ENCODE measurements at places on chromosomes 1 and 21.

GRCh38 chr1:5979536-5980313, 12.5 kb downstream of the NPHP4 start:
- DNase-seq = no peak

GRCh38 chr1:98962156-98962555, 42.5 kb downstream of the PLPPR5 start:
- no peak for DNase-seq

DNA sequence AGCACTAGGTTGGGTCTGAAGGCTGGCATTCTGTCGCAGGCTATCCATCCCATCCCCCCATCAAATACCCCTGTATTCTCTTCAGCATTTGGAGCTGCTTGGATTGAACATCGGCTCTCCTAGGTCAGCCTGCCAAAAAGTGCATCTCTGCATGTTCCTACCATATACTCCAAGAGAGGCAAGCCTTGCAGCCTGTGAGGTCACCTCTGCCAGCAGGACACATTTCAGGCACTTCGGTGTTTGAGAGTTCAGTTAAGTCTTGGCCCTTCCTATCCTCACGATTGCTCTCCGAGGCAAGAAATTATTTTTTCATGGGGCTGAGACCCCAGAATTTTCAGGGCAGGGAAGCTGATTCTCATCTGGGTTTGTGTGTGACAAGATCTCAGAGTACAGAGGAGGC, 2.6 kb downstream of the GPR25 start:
- DNase-seq = no peak

DNA sequence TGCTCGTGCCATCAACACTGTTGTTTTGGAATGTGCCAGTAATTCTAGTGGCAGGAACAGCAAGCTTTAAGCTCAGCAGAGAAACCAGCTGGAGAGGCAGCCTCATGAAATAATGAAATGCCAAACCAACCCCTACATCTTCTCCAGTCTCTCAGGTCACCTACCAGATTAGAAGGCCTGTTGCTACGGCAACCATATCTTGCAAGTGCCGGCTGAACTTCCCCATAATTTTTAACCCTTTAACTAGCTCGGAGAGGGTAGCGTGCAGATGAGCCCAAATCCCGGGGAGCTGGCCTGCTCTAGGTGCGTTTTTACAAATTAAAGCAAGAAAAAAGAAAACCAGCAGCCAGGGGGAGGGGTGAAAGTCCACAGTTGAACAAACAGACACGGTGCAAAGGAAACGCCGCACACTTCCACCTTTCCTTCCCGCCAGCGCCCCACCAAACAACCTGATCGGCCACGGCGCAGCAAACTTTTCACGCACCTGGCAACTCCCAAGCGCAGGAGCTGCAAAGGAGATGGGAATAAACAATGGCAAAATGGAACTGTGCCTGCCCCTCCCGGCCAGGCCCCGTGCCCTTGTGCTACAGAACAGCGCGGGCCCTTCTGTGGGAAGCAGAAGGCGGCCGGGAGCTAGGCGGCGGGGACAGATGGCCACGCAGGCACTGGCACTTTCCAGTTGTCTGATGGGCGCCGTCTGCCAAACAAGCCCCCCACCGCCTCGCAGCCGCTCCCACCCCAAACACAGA, 50.1 kb downstream of the SSBP3 start:
- DNase-seq = peak; percentile 86

DNA sequence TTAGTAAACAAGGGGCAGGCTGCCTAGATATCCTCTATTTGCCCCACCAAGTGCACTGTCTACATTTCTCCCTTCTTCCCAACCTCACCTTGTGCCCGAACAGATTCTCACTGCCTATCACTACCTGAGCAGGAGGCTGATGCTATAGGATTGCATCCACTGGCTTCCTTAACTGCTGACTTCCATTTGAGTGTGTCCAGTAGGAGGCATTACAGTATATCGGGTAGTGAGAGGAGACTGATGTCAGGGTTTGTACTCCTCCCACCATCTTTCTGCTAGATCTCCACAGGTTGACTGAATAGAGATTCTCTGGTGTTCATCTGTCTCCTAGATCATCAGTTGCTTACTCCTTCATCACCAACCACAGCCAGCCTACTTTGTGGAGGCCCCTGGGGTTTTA, 796.3 kb downstream of the LRRIQ3 start:
- no peak for DNase-seq

All from NCI-H524 (cell line).